ENCODE measurements at places on chromosomes 12 and 14.

DNA sequence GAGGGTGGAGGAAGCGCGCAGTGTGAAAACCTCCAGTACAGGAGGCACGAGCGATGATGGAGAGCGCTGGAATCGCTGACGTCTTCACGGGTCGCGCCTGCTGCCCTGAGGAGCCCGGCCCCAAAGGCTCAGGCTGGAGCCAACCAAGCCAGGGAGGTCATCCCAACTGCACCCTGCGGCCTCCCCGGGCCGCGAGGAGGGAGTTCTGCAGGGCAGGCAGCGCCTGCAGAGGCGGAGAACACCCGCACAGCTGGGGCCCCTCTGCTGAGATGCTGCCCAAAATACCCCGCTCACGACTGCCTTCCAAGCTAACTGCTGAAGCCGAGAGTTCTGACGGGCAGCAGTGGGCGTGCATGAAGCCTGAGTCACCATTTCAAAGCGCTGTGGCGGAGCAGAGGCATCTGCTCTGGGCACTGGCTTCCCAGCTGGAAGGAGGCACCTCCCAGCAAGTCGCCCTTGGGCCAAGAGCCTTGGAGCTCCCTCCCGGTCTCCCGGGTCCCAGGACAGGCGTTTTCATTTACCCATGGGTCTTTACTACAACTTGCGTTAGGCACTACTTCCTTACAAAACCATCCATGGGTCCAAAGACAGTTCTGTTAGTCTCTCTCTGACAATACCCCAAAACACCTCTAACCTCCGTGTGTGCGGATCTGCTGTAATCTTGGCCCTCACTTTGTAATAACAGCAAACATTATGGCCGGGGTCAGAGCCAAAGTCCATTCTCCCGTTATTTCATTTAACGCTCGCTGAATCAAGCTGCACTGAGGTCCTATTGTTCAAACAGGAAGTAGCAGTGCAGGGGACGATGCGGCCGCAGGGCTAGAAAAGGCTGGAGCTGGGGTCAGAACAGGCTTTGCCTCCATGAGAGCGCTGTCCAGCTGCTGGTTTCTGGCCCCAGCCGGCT lies 60.1 kb upstream of the RIMBP2 start:
- DNase-seq: peak; percentile 38

- no peak for DNase-seq
Observed at GRCh38 chr12:112401054-112401453, 8.4 kb downstream of the RPL6 start.

DNA sequence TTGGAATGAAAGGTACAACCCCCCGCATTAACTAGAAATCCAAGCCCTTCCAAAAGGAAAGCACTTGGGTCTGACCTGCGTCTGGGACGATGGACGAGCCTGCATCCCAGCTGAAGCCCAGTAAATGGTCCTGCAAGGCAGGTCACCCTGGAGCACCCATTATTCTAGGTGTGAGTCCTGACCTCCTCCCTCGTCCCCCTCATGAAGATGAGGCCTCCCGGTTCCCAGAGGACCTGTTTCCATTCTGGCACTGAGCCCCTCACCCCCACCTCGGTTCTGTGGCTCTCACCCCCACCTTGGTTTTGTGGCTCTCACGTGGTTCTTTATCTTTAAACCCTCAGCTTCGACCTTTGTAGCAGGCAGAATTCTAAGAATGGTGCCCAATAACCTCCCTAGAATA lies 7.3 kb downstream of the IFI27 start:
- DNase-seq: no peak

DNA sequence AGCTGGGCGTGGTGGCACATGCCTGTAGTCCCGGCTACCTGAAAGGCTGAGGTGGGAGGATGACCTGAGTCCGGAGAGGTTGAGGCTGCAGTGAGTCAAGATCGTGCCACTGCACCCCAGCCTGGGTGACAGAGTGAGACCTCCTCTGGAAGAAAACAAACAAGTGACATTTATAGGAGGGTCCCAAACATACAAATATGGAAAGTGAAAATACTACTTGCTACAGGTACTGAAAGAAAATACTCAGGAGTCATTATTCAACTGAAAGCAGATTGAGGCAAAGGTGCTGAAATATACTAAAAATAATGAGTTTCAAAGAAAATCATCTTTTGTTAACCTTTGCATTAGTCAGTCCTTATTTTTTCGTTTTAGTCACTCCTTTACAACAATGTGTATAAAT lies 53.5 kb downstream of the ETV6 start:
- DNase-seq: no peak

DNA sequence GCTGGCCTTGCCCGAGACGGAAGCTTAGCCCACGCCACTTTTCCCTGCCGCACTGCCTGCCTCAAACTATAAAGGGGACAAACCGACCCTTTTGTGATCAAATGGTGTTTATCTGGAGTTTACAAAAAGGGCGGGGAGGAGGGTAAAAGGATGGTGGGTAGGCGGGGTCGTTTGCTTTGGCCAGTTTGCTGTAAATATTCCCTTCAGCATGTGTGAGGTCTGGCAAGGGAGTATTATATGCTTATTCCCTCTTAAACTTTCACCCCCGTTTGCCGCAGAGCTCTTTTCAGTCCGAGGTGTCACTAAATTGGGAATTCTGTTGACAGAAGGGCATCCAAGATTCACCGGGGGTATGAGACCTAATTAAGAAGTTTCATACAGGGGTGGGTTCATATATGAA lies 3.8 kb upstream of the TBX3 start:
- no peak for DNase-seq

DNA sequence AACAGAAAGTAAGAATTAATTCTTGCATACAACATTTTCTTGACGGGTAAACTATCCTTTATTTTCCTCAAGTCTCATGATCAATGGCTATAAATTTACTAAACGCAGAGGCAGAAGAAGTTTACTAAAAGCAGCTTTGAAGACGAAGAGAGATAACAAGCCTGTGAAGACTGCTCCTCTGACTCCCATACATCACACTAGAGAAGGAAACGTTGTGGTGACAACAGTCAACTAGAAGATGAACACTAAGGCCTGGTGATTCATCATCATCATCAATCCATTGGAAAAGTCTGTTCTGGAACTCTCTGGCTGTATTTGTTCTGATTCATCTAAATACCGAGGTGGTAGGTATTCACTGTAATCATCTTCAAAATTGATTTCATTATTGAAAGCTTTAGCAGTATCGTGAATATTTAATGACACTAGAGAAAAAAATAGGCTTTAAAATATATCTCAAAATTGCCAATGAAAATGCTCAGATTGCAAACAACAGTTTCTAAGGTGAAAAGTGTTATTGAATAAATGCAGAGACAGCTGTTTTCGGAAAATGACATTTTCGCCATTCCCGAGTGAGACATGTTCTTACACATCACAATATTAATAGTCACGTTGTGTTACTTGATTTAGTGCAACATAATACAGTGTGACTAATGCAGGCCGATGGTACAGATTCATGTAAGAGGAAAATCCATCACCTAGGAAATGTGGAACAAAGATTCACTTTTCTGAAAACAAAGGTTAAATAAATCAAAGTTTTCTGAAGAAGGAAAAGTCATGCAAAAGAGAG lies 260.5 kb downstream of the C12orf50 start:
- no peak for DNase-seq

GRCh38 chr12:65557438-65558181 lies 266.7 kb upstream of the HMGA2 start:
- DNase-seq: no peak

- no peak for DNase-seq
Observed at GRCh38 chr12:64102339-64102738, 119.8 kb downstream of the KICS2 start.

- DNase-seq: no peak
Observed at GRCh38 chr14:32072676-32073075, 4.4 kb upstream of the ARHGAP5 start.

DNA sequence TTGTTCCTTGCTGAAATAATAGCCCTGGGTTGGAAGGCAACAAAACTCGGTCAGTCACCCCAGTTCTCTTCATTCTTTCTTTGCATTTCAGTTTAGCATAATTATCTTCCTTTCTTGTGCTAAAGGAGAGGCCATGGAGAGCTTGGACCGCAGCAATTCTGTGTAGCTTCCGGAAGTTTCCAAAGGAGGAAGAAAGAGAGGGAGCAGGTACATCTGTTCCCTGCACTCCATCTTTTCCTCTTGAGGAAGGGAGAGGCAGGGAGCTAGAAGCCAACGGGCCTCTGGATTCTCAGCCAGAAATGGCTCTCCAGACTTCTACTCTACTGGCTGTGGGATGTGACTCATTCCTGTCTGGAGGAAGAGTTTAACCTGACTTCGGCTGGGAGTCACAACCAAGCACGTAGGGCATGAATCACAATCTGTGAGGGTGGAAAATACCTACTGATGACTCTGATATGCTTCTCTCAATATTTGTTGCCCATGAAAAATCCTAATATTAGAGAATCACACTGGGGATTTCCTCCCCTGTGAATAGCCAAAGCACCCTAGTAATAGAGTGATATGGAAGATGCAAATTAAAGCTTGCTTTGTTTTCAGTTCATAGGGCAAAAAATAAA lies 17.0 kb downstream of the ANO6 start:
- DNase-seq: no peak

DNA sequence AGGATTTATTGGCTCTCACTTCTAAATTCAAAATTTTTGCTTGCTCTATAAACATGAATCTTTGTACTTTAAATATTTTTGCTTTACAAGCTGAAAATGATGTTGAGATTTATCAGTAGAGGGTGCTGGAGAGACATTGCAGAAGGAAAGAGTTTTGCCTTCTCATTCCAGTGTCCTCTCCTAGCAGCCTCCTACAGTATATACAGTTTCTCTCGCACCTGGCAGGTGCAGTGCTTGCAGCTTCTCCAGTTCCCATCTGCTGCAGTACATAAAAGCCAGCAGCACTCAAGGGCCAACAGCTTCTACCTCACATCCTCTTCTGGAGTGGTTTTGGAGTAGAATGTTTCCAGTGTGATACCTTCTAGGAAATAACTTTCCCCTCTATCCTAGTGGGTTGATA lies 601.8 kb upstream of the ATXN7L3B start:
- peak; percentile 18 for DNase-seq

- no peak for DNase-seq
Observed at GRCh38 chr12:54459355-54459754, 14.0 kb downstream of the GTSF1 start.

GRCh38 chr14:39419272-39419671 lies 13.0 kb downstream of the FBXO33 start:
- DNase-seq: peak; percentile 13

Data from NCI-H82 (cell line).